RPMI7951 (cell line): ENCODE measurements at places on chromosomes 6 and 20. TPM values are rescaled to one million over a fixed set of nuclear protein-coding genes. Genes with fewer than 3 reads are reported as not detected.

The OTOR gene
- not detected in 2 replicates for total RNA-seq

The SMPDL3A gene
- total RNA-seq, result 3.4 and 4.0 TPM in 2 replicates

The MAFB gene
- 2.9 and 3.3 TPM in 2 replicates for total RNA-seq

The KCNS1 gene
- 0.12 and 0.39 TPM in 2 replicates for total RNA-seq

The KHDC1 gene
- total RNA-seq, result 0.60 and 2.1 TPM in 2 replicates

The NOTCH4 gene
- total RNA-seq, result 2.6 and 4.8 TPM in 2 replicates

The RRAGD gene
- total RNA-seq, result under 0.01 and 0.20 TPM in 2 replicates

The OXT gene
- total RNA-seq, result not detected in 2 replicates

The ENPP3 gene
- total RNA-seq, result 0.48 and 1.9 TPM in 2 replicates

The SRMS gene
- total RNA-seq, result not detected in 2 replicates

The RAB32 gene
- total RNA-seq, result 104 and 125 TPM in 2 replicates

The CLIC5 gene
- total RNA-seq, result 0.10 TPM in 1 of 2 replicates, not detected in the other
